Endothelial cell of umbilical vein (primary cell): ENCODE measurements at places on chromosomes 2 and 18.

DNA sequence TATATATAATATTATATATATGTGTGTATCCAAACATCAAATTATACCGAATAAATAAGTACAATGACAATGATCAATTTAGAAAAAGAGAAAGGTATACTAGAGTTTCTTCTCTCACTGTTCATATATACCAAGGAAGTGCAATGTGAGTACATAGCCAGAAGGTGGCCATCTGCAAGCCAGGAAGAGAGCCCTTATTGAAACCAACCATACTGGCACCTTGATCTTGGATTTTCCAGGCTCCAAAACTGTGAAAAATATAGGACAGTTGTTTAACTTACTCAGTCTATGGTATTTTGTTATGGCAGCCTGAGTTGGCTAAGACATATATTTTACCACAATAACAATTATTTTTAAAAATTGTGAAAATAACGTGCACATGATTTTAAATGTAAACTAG is 1490.2 kb upstream of the SLC39A10 start:
- peak; percentile 6 for DNase-seq

DNA sequence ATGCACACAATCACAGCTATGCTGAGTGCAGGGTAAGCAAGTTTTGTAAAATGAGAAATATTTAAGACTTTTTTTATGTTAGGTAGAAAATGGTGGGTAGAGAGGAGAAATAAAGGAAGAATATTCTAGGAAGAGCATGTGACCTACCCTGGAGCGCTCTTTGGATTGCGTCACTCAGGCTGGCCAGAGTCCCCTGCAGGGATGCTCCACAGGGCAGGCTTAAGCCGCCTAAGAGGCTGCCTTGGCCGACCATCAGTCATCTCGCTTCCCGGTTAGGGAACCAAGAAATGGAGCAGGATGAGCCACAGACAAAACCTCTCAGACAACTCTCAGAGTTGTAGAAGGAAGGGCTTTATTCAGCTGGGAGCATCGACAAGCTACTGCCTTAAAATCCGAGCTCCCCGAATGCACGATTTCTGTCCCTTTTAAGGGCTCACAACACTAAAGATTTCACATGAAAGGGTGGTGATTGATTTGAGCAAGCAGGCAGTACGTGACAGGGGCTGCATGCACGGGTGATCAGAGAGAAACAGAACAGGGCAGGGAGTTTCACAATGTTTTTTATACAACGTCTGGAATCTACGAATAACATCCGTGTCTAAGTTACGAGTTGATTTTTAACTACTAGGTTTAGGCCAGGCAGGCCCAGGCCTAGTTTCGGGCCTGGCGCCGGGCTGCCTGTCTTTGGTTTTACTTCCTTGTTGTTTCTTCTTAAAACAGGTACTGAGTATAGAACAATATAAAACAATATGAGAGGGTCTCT is 1072.0 kb downstream of the CBLN2 start:
- no peak for DNase-seq

DNA sequence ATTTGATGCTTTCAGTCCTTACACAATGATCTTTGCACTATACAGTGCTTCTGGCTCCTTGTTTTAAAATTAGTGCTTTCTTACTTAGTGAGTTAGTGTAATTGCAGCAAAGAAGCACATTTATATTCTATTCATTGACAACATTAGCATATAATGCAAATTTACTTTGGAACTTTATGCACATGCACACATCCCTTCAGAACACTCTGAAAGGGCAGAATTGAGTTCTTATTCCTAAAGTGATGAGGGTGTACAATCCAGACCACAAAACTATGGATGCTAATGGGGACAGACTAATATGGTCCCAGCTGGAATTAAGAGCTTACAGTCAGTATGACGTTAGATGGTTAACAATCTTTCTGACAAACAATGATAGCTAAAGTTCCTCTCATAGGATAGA is 127.1 kb downstream of the RBMS1 start:
- no peak for DNase-seq

DNA sequence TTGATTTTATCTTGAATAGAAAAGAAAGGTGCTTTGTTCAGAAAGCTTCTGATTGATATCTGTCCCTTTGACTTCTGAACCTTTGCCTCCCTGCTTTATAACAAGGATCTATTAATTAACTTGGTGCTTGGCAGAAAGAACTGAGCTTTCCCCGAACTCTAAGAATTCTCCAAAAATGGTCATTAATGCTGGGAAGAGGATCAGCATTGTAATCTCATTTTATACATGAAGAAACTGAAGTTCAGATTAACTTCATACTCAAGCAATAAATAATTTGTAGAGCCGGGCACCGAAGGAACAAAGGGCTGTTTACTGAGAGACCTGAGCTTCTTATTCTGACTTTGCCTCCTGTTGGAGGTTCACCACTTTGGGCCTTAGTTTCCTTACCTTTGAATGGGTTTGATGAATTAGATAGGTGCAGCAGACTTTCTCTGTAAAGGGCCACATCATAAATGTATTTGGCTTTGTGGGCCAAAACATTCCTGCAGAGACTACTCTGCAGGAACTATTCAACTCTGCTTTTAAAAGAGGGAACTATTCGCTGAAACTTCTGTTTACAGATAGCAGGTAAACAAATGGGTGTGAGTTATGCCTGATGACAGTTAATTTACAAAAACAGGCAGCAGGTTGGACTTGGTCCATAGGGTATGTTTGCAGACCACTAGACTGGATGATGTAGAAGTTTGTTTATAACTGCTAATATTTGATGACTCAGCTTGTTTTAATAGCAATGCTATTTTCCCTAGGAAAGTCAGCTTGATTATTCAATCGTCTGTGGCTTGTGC is 272.9 kb downstream of the TGIF1 start:
- DNase-seq = no peak

DNA sequence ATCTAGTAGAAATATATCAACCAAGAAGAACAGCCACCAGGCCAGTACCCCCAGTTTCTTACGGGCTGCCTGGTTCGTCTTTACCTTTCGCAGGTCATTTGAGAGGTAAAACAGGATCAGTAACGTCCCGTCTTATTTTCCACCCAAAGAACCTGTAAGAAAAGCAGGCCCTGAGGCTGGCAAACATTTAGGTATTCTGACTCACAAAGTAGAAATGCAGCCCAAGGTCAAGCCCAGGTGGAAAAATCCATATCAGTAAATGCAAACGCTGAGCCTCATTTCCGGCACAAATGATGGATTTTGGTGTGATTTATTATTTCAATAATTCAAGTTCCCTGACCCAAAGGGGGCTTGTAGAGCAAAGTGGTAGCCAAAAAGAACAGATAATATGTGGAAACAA is 171.2 kb downstream of the ZNF516 start:
- DNase-seq = no peak

- no peak for DNase-seq
These were observed 19.9 kb upstream of the RAB31 start for GRCh38 chr18:9688036-9688741.

DNA sequence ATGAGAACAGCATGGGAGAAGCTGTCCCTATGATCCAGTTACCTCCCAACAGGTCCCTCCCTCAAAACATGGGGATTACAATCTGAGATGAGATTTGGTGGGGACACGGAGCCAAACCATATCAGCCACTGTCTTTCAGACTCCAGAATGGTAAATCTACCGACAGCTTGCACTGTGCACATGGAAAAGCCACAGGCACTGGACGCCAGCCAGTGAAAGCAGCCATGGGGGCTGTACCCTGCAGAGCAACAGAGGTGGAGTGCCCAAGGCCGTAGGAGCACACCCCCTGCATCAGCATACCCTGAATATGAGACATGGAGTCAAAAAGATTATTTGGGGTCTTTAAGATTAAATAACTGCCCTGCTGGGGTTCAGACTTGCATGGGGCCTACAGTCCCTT is 218.4 kb downstream of the PDE1A start:
- DNase-seq = no peak

DNA sequence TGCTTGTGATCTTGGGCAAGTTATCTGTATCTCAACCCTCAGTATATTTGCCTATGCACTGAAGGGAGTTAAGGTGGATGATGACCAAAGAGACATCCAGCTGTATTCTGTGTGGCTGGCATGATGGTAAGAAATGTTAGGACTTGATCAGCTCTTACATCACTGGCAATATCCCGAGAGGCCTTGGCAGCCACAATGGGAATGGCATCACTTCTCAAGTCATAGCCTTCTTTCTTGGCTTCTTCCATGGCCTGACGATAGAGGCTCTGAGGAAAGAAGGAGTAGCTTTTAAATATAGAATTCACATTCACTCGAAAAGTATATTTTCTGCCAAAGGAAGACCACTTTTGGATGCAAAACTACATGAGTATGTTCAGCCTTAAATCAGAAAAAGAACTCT is 113.5 kb downstream of the NEB start:
- DNase-seq = no peak

- no peak for DNase-seq
These were observed 30.5 kb downstream of the B3GNT7 start for GRCh38 chr2:231425811-231426703.

- DNase-seq = no peak
These were observed 170.9 kb upstream of the ZEB2 start for GRCh38 chr2:144690771-144691170.

GRCh38 chr2:69784228-69784627 is 42.3 kb downstream of the ANXA4 start:
- DNase-seq = no peak

- no peak for DNase-seq
These were observed 22.2 kb downstream of the MCFD2 start for GRCh38 chr2:46893269-46893939.

DNA sequence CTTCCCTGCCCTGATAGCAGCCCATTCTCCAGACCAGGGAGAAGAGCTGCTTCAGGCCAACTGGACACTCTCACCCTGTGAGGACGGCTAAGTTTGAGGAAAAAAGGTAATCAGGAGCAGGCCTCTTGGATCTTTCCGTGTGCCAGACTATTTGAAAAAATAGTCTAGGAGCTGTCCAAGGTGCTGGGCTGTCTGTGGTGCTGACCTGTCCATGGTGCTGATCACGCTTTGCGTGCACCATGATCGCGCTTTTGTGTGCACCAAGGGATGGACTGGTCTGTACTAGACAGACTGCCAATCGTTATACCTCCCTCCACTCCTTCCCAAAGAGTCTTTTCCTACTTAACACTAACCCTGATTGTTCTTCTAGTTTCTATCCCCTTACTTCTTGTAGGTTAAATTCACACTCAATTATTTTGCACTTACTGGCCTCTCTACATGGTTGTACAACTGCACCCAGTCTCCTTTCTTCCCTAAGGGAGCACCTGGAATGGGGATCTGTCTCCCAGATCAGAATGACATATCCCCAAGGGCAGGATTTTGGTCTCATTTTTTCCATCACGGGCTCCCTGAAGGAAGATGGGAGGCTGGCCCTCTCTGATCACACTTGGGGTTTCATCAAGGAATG is 295.4 kb downstream of the CELF4 start:
- peak; percentile 38 for DNase-seq
